ENCODE measurements at places on chromosomes 6 and 20. TPM values are rescaled to one million over a fixed set of nuclear protein-coding genes. Genes with fewer than 3 reads are reported as not detected.

The MEI4 gene
- not detected for total RNA-seq

The FOXA2 gene
- not detected for total RNA-seq

DNA sequence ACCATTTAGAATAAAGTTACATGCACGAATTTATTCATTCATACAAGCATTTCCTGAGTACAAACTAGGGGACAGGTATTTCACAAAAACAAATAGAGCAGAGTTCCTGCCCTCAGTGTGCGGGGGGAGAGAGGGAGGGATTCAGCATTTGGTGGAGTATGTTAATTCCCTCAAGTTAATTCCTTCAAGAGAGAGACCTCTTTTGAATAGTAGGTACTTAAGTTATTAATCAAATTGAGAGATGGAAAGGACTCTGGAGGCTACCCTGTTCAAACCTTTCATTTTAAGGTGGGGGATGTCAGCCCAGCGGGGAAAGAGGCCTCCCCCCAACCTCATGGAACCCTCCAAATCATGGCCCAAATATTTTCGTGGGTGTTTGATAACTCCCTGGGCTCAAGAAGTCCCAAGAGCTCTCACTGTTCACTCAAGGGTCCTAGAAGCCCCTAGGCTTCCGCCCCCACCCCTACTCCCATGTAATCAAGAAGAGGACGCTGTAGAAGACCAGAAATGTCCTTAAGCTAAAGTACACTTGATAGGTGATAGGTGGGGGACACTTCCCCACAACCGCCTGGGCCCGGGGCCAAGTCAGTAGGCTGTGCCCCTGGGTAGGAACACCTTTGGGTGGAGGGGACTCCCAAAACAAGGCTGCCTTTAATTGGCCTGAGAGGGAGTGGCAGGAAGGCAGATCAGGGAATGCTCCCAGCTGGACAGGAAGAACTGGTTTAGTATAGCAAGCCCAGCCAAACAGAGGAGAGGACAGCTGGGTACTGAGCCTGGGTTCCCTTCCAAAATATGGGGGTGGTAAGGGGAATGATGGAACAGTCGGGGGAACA lies 2.9 kb downstream of the SDC4 start:
- DNase-seq, result no peak

GRCh38 chr6:85942844-85943243 lies 300.2 kb upstream of the SYNCRIP start:
- DNase-seq, result no peak

DNA sequence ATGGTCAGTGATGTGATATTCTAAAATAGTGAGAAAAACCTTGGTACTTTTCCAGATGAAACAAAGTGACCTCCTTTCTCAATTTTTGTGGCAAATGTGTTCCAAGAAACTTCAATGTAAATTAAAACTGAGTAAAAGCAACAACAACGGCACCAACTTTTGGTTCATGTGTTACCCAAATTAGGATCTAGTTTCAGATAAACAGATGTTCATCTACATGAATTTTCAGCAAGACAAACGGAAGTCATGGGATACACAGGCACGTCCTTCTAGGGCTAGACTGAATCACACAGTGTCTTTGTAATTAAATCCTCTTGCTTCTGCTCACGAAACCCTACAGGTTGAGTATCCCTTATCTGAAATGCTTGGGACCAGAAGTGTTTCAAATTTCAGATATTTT lies 915.2 kb downstream of the TFAP2A start:
- DNase-seq, result no peak

DNA sequence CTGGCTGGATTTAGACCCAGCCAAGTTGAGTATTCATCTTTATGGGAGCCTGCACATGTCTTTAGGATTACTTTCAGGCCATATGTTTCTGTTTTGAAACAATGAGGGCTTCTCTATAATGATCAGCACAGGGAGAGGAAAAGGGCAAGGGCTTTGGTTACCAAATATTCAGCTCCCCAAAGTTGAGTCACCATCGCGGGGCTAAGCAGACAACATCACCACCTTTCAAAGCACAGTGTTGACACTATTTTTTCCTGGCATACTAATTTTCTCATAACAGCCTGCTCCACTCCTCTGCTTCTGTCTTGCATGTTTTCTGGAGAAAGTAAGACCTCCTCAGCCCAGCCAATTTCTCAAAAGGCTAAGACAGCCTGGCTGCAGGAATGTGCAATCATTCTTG lies 4.9 kb downstream of the SCML4 start:
- no peak for DNase-seq

GRCh38 chr6:122035173-122035572 lies 364.3 kb upstream of the HSF2 start:
- DNase-seq, result no peak

DNA sequence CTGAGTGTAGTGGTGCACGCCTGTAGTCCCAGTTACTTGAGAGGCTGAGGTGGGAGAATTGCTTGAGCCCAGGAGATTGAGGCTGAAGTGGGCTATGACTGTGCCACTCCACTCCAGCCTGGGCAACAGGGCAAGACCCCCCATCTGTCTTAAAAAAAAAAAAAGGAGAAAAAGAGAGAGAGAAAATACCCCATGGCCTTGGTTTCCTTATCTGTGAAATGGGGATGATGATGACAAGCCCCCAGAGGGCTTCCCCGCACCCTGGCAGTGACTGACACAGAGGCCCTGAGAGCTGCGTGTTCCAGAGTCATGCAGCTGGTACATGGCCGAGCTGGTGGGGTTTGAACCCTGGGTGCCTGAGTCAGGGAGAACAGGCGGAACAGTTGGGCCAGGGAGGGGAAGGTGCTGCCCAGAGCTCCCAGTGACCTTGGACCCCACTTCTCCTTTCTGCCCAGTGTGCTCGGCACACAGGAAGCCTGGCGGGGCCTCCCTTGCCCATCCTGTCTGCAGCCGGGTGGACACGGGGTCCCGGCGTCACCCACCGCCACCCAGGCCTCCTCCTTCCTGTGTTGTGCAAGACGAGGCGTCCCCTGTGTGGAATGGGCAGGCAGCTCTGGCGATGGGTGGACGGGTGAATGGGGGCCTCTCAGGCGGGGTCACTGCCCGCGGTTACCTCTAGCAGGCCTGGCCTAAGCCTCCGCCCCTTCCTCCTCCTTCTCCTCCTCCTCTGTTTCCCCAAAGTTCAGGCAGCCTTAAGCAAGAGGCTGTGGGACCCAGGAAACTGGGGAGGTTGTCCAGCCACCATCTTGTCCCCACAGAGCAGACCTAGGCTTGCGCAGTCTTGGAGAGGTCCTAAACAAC lies 84.2 kb downstream of the CEBPB start:
- DNase-seq, result no peak

DNA sequence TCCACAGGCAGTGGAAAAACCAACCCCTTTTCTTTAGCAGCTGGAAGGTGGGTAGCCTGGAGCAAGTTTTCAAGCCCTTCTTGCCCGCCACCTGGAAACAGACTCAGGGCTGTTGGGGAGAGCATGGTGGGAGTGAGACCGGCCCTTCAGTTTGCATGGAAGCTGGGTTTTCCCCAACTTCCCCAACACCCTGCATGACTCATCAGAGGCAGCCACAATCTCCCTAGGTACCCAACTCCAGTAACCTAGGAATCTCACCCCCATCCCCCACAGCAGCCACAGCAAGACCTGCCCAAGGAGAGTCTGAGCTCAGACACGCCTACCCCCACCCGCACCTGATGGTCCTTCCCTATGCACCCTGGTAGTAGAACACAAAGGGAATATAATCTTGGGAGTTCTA lies 86.3 kb upstream of the IRAK1BP1 start:
- DNase-seq, result no peak

DNA sequence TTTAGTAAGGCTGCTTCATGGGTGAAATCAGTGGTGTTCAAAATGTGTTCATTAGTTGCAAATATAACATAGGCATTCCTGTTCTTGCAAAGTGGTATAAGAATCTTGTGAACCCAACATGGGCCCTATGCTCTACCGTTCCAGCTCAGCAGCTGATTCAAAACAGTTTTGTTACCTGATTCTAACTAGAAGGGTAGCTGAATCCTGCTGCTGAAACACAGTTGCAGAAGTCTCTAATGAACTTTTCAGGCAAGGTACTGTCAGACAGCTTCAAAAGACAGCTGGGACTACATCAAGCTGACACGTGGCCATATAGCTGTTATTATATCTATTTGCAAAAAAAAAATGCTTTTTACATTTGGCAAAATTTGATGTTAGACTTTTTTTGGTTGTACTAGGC lies 22.7 kb downstream of the THEMIS start:
- DNase-seq, result no peak
